Stimulated activated CD4-positive, alpha-beta T cell treated with anti-CD3 and anti-CD28 coated beads, TNF-alpha, amount 100 ng/mL, for 4 hours (primary cell): ENCODE measurements at places on chromosomes 7 and 10.

GRCh38 chr10:113732160-113732881 is 19.2 kb upstream of the PLEKHS1 start:
- DNase-seq: no peak

- no peak for DNase-seq
These were observed 11.2 kb upstream of the PRDX3 start for GRCh38 chr10:119189811-119190282.

DNA sequence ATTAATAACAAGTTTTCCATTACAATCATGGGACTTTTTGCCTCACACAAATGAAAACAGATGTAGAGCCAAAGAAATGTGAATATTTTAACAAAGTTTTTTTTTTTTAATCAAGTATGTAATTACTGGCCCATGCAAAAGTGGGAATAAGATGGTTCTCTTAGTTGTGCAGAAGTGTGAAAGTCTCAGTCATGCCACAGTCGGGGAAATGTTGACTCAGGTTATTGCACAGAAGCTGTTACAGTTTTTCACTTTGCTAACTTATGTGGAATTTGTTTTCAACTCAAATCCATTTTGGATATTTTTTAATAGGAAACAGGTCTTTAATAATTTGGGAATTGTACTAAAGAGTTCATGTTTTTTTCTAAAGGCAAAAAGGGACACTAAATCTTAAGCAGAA is 44.0 kb upstream of the CAV2 start:
- DNase-seq: no peak

DNA sequence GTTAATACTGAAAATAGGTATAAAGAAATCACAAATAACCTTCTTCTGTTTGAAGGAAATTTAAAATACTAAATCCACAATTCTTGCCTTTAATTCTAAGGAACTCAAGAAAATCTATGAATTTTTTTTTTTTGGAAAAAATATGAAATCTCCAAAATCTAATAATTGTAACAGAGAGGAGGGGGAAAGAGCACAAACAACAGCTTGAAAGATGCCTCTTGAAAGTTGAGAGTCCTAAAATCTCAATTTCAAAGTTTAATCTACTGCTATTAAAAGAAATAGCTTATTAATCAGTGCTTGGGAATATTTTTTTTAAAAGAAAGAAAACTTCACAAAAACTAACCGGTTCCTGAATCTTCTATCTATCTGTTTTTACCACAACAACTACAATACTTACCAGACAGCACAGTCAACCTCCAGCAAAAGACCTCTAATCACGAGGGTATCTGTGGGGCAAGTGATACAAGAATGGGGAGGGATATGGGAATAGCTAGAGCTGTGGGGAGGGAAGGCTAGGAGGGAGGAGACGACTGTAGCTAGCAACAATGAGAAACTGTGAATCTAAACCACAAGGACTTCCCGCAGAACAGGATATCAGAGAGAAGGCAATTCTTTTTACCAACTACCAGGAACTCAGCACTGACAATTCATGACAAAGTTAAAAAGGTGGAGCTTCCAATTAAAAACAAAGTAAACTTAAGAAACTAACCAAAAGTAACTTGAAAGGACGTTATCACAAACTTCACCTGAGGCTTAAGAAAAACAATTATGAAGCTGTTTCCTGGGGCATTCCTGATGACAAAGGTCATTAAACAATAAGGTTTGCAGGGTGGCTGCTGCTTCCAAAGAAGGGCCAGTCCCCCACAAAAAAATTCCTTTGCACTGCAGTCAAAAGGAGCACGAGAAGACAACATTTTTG is at the start of gene USP54:
TSS of gene USP54 (minus strand) at position 462 of the 919 bp plus-strand sequence. CDS start 15,684 bp downstream, outside the sequence.
- DNase-seq: no peak

- DNase-seq: no peak
These were observed 85.2 kb downstream of the WNT2 start for GRCh38 chr7:117237646-117238045.

DNA sequence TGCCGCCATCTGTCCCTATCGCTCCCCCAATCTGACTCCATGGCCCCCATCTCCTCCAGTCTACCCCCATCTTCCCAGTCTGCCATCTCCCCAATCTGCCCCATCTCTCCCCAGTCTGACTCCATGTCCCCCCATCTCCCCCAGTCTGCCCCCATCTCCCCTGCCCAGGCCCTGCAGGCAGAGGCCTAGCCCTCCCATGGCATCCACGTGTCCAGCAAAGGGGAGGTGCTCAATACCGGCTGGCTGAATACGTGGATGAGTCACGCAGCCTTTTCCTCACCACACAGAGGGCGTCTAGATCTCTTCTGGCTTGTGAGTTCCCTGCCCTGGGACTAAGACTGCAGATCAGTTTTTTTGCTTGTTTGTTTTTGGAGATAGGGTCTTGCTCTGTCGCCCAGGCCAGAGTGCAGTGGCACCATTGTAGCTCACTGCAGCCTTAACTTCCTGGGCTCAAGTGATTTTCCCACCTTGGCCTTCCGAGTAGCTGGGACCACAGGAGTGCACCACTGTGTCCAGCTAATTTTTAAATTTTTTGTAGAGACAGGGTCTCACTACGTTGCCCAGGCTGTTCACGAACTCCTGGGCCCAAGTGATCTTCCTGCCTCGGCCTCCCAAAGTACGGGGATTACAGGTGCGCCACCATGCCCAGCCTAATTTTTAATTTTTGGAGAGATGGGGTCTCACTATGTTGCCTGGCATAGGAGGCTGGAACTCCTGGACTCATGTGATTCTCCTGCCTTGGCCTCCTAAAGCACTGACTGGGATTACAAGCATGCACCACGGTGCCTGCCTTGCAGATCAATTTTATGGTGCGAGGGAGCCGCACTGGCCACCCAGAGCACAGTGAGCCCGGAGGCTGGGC is 15.3 kb upstream of the GPR146 start:
- DNase-seq: peak; percentile 24
